ENCODE measurements at places on chromosomes 11 and 22.

- peaks cover 49% of the 10 kb centered on the region for H3K4me1 ChIP-seq
- H3K27ac ChIP-seq, result no peak overlapping the region
- H3K27me3 ChIP-seq, result no peaks in the 10 kb centered on the region
- DNase-seq, result no peak
- H3K4me3 ChIP-seq, result no peak overlapping the region
Observed at GRCh38 chr22:26689513-26690301, 32.3 kb downstream of the MIAT start.

- no peak overlapping the region for H3K27ac ChIP-seq
- H3K4me1 ChIP-seq, result no peaks in the 10 kb centered on the region
- DNase-seq, result no peak
- H3K4me3 ChIP-seq, result no peak overlapping the region
- no peaks in the 10 kb centered on the region for H3K27me3 ChIP-seq
- H3K36me3 ChIP-seq, result no peaks in the 10 kb centered on the region
Observed at GRCh38 chr11:83502041-83502440, 215.9 kb upstream of the CCDC90B start.

DNA sequence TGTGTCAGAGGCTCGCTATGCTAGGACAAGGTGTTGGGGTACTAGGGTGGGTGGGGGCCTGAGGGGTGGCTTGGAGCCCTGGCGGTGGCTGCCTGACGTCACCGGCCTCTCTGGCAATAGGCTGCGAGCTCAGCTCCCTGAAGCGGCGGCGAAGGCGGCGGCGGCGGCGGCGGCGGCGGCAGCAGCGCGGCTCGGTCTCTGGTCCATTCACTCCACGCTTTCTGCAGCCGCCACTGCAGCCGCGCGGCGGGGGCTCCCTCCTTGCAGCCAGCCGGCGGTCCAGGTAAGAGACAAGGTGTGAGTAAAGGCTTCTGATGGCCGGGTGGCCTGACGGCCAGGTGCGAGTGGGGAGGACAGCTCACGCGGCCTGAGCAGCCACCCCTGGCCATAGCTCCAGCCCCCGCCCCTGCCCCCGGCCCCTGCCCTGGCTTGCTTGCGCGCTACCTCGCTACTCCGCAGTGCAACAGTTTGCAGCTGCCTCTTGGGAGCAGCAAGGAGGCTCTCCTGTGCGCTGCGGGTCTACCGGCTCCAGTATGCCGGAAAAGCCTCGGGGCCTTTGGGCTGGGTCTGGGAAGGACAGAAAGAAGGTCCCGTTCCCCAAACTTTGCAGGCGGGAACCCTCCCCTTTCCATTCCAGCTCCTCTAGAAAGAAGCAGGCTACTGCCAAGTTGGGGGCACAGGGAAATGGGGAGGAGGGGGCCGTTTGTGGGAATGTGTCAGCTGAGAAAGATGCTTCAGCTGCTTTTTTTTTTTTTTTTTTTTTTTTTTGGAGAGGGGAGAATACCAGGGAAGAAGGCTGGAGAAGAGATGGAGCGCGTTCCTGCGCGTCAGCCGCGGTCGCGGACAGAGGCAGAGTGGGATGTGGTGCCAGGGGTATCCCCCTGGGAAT, at the start of gene C11orf87:
C11orf87 (plus strand) TSS at position 210 of the 889 bp plus-strand sequence. CDS start 1,444 bp downstream, outside the sequence.
- H3K4me3 ChIP-seq, result no peak within 1 kb of the TSS
- H3K36me3 ChIP-seq, result no peaks in the 10 kb centered on the region
- no peak within 1 kb of the TSS for H3K27ac ChIP-seq
- no peaks in the 10 kb centered on the region for H3K4me1 ChIP-seq
- no peak for DNase-seq
- no peaks in the 10 kb centered on the region for H3K27me3 ChIP-seq

DNA sequence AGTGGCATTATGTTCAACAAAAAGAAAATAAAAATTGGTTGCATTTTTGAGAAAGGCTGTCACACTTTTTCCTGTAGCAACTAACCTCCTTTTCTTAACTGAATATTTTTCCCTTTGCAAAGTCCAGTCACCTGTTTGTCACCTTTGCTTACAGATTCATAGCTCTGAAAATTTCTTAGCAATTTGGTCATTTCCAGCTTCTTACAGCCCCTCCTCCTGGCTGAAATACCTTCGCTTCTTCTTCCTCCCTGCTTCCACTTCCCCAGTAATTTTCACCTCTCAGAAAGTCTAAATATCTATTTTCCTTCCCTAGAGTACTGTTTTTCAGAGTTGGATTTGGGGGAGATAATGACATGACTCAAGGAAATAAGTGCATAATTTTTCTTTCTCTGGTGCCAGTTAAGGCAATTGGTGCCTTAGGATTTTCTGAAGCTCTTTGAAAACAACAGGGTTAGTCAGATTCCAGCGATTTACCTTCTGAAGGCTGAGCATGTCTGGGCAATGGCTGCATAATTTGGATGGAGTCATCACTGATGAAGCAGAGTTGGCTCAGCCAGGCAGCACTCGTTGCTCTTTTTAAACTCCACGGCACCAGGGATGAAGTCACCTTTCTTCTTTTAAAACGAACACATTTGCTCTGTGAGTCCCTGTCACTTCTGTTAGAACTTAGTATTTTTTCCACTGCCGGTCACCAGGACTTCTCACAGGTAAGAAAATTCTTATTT, 62.1 kb upstream of the AMOTL1 start:
- no peaks in the 10 kb centered on the region for H3K27me3 ChIP-seq
- no peak for DNase-seq
- H3K27ac ChIP-seq, result no peak overlapping the region
- no peaks in the 10 kb centered on the region for H3K4me1 ChIP-seq

DNA sequence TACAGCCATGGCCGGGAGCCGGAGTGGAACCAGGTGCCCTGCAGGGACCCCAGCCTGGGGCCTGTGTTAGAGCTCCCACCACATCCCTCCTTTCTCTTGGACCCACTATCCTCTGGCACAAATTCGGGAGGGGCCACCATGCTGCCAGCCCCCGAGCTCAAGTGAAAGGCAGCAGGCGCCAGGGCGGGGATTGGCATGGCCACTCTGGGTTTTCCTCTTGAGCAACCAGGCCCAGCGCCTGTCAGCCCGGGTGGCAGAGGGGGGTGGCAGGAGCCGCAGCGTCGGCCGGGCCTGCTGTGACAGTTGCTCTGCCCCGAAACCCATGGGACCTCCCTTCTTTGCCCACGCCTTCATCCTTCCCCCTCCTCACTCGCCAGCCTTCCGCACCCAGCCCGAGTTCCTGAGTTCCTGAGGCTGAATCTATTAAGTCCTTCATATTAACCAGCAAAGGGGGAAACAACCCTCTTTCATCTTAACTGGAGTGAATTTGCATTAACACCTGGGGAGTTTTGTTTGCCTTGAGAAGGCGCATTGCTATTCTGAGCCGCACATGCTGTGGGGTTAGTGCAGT, 16.8 kb upstream of the CABP7 start:
- no peaks in the 10 kb centered on the region for H3K36me3 ChIP-seq
- H3K27me3 ChIP-seq, result no peaks in the 10 kb centered on the region
- no peak overlapping the region for H3K27ac ChIP-seq
- H3K4me3 ChIP-seq, result no peak overlapping the region

GRCh38 chr11:116532066-116532465, 240.7 kb downstream of the BUD13 start:
- H3K27ac ChIP-seq, result no peak overlapping the region
- H3K36me3 ChIP-seq, result no peaks in the 10 kb centered on the region
- DNase-seq, result no peak
- no peak overlapping the region for H3K4me3 ChIP-seq

- no peaks in the 10 kb centered on the region for H3K36me3 ChIP-seq
- H3K4me3 ChIP-seq, result no peak overlapping the region
- no peak for DNase-seq
- no peaks in the 10 kb centered on the region for H3K27me3 ChIP-seq
- no peak overlapping the region for H3K27ac ChIP-seq
Observed at GRCh38 chr11:42812361-42812760, 499.4 kb upstream of the API5 start.

GRCh38 chr11:86978247-86978646, 23.1 kb upstream of the FZD4 start:
- no peaks in the 10 kb centered on the region for H3K36me3 ChIP-seq
- no peaks in the 10 kb centered on the region for H3K27me3 ChIP-seq
- no peak overlapping the region for H3K27ac ChIP-seq
- no peaks in the 10 kb centered on the region for H3K4me1 ChIP-seq
- no peak for DNase-seq

GRCh38 chr11:75945446-75945845, 130.4 kb downstream of the UVRAG start:
- no peak overlapping the region for H3K4me3 ChIP-seq
- H3K27me3 ChIP-seq, result no peaks in the 10 kb centered on the region
- no peak overlapping the region for H3K27ac ChIP-seq
- no peaks in the 10 kb centered on the region for H3K4me1 ChIP-seq
- no peaks in the 10 kb centered on the region for H3K36me3 ChIP-seq

DNA sequence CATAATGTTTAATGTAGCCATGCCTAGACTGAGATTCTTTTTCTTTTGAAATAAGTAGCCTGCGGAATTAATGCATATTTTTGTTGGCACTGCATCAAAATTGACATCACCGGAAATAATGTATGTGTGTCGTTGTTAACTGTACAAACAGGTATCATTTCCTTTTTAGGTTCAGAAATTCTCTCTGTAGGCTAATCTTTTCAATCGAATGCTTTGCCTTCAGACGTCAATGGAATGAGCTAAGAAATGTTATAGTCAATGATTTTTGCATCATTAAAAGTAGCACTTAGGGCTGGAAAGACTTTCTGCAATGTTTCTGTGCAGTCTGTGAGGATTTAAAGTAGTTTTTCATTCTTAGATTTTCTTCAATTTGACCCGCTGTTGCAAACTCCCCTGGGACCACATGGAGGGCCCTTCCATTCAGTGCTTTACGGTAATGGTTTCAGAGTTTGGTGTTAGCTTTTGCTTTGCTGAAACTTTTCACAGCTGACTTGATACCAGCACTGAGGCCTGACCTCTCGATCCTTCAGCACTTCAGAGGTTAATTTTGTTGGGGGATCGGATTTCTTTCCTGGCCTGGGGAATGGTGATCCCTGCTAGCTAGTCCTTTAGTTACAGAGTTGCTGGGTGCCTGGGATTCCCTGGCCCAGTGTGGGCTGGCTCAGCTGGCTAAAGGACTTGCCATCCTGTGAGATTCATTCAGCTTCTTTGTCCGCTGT, 137.8 kb downstream of the DBX1 start:
- H3K36me3 ChIP-seq, result no peaks in the 10 kb centered on the region
- H3K27ac ChIP-seq, result no peak overlapping the region

GRCh38 chr11:80077113-80077512, 636.3 kb upstream of the TENM4 start:
- H3K27ac ChIP-seq, result no peak overlapping the region
- no peaks in the 10 kb centered on the region for H3K36me3 ChIP-seq
- no peaks in the 10 kb centered on the region for H3K27me3 ChIP-seq
- DNase-seq, result no peak
- no peak overlapping the region for H3K4me3 ChIP-seq

DNA sequence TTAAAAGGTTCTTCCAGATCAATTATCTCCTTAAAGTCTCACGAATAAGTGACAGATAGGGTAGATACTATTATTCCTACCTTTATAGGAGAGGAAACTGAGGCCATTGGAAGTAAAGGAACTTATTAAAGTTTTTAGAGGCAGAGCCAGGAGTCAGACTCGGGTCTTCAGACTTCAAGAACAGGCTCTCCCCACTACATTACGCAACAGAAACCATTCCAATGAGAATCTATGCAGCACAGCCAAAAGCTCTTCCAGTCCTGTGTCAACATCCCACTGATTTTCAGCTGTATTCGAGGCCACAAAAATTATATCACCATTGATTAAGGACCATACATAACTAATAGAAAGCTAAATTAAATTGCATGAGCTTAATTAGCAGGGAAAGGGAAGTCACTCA, 77.4 kb downstream of the RELT start:
- no peaks in the 10 kb centered on the region for H3K4me1 ChIP-seq
- no peaks in the 10 kb centered on the region for H3K36me3 ChIP-seq
- no peak for DNase-seq
- H3K27ac ChIP-seq, result no peak overlapping the region
- H3K27me3 ChIP-seq, result no peaks in the 10 kb centered on the region
- no peak overlapping the region for H3K4me3 ChIP-seq

DNA sequence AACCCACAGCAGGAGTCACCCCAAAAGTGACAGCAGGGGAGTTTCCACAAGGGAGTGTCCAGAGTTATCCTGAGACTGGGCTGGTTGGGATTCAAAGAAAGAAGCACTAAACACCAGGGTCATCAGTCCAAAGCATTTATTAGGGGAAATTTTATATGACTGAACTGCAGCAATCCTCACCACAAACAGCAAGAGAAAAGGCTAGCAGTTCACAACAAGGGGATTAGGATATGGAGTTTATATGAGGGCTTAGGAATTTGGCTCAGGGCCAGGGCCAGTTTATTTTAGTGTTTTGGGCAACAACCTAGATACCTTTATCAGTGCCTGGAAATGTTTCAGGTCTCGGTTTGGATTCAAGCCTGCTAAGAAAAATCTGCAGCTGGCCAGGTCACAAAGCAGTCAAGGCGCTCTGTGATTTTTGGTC, 4.6 kb upstream of the TMEM126A start:
- no peaks in the 10 kb centered on the region for H3K36me3 ChIP-seq
- H3K27ac ChIP-seq, result no peak overlapping the region
- no peak overlapping the region for H3K4me3 ChIP-seq
- H3K4me1 ChIP-seq, result peaks cover 10% of the 10 kb centered on the region
- H3K27me3 ChIP-seq, result peaks cover 4% of the 10 kb centered on the region
- DNase-seq, result no peak

- no peak overlapping the region for H3K4me3 ChIP-seq
- no peak for DNase-seq
- no peaks in the 10 kb centered on the region for H3K36me3 ChIP-seq
Observed at GRCh38 chr22:44645083-44645482, 56.9 kb upstream of the PRR5 start.

DNA sequence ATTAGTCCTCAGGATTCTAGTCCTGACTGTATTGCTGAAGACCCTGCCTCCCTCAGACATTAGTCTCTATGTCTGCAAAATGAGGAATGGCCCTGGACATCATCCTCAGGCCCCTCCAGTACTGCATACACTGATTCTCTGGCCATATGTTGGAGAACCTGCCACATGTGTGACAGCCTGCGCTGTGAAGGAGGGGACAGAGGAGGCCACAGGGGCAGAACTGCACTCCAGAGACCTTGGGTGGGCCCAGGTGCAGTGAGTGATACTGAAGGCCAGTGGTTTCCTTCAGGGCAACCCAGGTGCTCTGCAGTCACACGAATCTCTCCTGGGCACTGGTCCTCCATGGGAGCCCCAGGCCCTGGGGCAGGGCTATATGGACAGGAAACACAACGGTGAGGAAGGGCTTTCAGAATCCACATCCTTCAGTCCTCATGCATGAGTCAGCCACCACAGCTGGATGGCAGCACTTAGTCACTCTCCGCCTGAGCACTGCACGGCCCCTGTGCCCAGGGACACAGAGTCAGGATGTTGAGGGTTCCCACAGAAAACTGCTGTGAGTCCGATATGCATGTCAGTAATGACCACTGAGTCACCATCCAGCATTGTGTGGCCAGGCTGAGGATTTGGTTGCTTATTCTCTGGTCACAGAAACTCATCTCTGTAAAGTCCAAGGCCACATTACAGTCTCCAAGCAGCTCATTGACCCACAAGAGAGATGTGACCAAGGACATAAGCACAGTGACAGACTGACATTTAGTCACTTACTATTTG, 39.7 kb downstream of the ME3 start:
- no peaks in the 10 kb centered on the region for H3K4me1 ChIP-seq
- no peak overlapping the region for H3K4me3 ChIP-seq
- no peak for DNase-seq
- H3K36me3 ChIP-seq, result no peaks in the 10 kb centered on the region
- H3K27ac ChIP-seq, result no peak overlapping the region
- no peaks in the 10 kb centered on the region for H3K27me3 ChIP-seq

- no peak overlapping the region for H3K27ac ChIP-seq
- H3K4me1 ChIP-seq, result no peaks in the 10 kb centered on the region
- no peaks in the 10 kb centered on the region for H3K36me3 ChIP-seq
- H3K27me3 ChIP-seq, result no peaks in the 10 kb centered on the region
- no peak for DNase-seq
Observed at GRCh38 chr11:120686516-120686915, 175.0 kb downstream of the GRIK4 start.
